ENCODE measurements at places on chromosomes 7 and 10.

DNA sequence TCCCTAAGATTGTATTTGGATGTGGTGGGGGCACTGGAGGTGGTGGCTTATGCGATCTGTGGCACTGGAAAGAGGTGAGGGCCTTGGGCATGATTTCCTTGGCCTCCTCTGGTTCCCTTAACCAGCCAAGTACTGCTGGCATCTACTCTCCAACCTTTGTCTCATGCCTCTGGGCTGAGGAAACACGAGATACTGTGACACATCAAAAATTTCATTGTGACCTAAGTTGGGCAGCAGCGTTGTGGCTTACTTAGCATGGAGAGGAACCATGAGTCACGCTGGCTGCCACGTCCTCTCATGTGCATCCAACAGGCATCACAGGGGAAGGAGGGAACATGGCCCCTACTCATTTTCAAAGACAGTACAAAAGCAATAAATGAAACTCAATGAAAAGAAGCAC is 29.7 kb upstream of the GSDME start:
- DNase-seq, result no peak

DNA sequence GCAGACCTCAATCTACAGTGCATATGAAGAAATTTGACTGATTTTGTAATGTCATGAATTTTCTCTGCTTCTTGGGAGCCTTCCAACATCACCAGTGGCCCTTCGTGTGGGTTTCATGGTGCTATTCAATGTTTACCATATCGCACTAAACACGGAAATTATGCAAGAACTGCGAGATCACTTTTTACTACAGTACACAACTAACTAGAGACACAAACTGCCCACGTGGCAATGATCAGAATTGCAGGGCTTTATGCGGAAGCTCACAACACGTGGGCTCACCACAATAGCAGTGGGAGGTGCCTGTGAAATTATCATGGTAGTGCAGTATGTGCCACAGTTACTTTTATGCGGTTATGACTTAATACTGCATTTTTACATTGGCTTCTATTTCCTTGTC is 449.7 kb upstream of the KLF6 start:
- no peak for DNase-seq

DNA sequence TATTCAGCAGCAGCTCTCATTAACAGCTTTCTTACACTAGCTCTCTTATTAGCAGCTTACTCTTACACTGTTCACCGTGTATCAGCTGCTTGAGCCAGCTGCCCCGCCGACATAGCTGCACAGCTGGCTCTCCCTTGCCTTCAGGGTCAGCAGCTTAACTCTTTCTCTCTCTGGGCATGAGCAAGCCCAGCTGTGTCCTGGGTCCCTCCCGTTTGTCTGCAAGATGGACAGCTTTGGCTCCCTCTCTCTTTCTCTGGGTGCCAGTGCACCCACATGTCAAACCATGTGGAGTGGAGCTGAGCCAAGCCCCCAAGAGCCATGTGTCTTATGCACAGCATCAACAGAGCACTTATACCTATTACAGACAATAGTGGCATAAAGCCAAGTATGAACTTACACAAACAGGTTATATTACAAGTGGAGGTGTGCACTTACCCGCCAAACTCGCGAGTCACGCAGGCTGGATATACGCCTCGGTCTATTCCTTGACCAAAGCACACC is 35.7 kb upstream of the MTPAP start:
- DNase-seq, result no peak

GRCh38 chr10:28087661-28088351 is 88.9 kb upstream of the ODAD2 start:
- no peak for DNase-seq

DNA sequence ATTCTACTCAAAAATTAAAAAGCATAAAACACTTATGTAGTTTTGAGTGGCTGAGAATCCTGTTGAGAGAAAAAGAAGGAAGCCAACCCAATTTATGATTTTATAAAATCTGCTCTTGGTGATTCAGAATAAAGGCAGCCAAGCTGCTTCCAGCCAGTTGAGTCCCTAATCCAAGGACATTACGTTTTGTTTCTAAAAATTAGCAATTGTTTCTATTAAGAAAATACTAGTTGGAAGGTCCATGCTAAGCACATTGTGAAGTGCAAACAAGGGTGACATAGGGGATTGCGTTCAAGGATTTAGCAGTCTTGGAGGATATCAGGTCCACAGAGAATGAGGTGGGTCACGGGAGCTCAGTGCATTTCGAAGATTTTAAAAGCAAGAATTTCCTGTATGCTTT is 987.7 kb downstream of the TYW1 start:
- DNase-seq, result no peak

DNA sequence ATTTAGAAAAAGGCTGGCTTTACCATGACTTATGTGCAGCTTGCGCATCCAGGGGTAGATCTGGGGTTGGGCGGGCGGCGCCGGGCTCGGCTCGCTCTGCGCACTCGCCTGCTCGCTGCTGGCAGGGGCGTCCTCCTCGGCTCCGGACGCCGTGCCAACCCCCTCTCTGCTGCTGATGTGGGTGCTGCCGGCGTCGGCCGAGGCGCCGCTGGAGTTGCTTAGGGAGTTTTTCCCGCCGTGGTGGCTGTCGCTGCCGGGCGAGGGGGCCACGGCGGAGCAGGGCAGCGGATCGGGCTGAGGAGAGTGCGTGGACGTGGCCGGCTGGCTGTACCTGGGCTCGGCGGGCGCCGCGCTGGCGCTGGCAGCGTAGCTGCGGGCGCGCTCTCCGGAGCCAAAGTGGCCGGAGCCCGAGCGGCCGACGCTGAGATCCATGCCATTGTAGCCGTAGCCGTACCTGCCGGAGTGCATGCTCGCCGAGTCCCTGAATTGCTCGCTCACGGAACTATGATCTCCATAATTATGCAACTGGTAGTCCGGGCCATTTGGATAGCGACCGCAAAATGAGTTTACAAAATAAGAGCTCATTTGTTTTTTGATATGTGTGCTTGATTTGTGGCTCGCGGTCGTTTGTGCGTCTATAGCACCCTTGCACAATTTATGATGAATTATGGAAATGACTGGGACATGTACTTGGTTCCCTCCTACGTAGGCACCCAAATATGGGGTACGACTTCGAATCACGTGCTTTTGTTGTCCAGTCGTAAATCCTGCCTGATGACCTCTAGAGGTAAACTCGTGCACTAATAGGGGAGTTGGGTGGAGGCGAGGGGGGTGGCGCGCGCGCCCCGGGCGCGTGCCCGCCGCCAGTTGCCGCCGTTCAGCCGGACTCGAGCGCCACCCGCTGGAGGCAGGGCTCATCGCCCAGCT is at the start of gene HOXA5:
Gene HOXA5, minus strand, starts transcription at position 659 of the 927 bp plus-strand sequence. Its CDS starts 74 bp downstream, at position 585.
- DNase-seq, result peak; percentile 62

- no peak for DNase-seq
Measured at GRCh38 chr7:16455591-16455990, 9.9 kb downstream of the SOSTDC1 start.

GRCh38 chr7:751826-752225 is 24.7 kb upstream of the PRKAR1B start:
- no peak for DNase-seq

DNA sequence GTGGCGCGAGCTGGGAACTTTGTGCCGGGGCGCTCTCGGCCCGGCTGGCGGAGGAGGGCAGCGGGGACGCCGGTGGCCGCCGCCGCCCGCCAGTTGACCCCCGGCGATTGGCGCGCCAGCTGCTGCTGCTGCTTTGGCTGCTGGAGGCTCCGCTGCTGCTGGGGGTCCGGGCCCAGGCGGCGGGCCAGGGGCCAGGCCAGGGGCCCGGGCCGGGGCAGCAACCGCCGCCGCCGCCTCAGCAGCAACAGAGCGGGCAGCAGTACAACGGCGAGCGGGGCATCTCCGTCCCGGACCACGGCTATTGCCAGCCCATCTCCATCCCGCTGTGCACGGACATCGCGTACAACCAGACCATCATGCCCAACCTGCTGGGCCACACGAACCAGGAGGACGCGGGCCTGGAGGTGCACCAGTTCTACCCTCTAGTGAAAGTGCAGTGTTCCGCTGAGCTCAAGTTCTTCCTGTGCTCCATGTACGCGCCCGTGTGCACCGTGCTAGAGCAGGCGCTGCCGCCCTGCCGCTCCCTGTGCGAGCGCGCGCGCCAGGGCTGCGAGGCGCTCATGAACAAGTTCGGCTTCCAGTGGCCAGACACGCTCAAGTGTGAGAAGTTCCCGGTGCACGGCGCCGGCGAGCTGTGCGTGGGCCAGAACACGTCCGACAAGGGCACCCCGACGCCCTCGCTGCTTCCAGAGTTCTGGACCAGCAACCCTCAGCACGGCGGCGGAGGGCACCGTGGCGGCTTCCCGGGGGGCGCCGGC is 870 bp downstream of the FZD1 start:
- DNase-seq, result no peak

DNA sequence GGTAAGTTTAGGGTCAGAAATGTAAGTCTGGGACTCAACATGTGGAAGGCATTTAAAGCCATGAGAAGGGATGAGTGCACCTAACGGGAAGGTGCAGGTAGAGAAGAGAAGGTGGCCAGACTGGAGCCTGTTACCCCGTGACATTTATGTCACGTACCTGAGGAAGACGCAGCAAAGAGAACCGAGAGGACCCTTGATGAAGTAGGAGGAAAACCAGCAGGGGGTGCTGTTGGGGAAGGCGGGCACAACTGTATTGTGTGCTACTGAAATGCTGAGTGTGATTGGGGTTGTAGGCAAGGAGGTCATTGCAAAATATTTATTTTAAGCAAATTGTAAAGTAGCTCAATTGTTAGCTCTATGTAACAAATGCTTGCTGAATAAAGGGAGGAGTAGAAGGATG is 338.2 kb upstream of the PRKCQ start:
- no peak for DNase-seq

- DNase-seq, result no peak
Measured at GRCh38 chr7:131322061-131322460, 5.6 kb upstream of the MKLN1 start.

GRCh38 chr7:88090671-88091070 is 129.2 kb downstream of the SRI start:
- DNase-seq, result no peak

DNA sequence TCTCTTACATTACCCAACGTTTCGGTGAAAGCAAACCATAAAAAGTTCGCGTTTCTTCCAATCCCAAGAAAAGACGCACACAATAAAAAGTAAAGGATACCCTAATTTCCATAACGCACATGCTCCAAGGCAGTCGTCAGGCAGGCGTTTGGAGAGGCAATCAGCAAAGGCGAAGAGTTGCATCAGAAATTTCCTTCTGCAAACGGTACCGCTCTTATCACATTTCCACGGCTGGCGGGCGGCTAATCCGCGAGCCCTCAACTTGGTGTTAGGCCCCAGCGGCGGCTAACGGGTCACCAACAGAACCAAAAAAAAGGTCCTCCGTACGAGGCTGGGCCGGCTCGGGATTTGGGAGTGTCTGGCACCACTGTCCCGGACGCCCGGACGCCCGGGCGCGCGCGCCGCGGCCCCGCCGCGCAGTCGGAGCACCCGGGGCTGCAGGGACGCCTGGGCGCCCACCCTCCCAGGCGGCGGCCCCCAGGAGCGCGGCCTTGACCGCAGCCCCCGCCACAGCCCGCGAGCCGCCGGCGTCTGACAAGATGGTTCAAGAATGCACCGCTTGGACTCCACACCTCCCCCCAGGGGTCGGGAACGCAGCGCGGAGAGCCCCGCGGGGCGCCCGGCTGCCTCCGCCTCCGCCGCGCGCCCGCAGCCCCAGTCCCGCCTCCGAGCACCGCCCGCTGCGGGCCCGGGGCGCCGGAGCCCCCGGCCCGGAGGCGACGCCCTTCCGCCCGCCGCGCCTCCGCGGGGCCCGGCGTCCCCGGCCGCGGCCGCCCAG is 9.8 kb upstream of the GRB10 start:
- no peak for DNase-seq

DNA sequence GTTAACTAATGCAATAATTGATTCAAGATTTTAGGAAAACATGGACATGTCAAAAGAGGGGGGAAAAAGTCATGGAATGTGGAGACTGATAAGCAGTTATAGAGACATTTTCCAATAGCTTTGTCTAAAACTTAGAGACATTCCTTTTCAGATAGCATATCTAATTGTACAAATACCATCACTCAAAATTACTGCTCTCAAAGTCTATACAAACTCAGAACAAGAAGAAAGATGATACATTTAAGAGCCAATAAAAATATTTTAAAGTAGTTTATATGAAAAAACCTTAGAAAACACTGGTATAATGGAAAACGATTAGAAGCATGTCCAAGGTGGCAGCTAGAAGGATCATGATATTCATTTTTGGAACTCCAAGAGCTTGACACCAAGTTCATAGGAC is 146.5 kb downstream of the DOCK4 start:
- no peak for DNase-seq

DNA sequence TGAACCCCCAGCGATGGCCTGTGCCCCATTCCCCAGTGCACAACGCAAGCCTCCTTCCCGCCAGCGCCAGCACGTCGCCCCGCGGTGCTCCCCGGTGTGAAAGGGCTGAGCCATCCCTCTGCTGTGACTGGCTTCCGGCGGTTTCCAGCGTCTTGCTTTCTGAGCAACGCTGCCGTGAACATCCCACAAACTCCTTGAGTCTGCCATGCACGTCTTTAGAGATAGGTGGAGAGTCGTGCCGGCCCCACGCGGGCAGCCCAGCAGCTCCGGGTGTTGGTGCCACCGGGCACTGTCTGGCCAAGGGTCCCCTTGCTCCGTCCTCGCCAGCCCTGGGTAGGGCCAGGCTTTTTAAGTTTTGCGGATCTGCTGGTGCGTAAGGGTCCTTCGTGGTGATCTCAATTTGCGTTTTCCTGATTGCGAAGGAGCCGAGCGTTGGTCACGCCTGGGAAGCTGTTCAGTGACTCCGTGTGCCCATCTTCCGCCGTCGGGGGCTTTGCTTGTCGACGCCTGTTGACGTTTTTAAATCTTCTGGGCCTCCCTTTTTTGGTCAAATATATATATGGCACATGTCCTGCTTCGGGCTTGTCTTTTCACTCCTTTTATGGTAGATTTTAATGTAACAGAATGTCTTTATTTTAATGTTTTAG is 70.6 kb downstream of the FOXL3 start:
- no peak for DNase-seq

DNA sequence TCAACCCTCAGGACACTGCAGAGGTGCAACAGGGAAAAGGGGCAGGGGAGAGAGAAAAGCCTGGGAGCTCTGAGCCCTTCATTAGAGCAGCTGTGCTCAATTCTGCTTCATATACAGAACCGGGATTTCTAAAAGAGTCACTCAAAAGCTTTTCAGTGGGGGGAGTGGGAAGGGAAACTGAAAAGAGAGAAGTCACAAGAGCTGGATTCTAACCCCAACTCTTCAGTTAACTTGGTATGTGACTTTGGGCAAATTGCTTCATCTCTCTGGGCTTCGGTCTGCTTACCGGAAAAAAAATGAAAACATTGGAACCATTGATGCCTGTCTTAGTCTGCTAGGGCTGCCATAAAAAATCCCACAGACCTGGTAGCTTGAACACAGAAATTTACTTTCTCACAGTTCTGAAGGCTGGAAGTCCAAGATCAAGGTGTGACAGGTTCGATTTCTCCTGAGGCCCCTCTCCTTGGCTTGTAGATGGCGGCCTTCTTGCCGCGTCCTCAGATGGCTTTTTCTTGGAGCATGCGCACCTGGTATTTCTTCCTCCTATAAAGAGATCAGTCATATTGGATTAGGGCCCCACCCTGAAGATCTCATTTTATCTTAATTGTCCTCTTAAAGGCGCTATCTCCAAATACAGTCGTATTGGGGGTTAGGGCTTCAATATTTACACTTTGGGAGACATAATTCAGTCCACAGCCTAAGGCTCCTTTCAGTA is 118.3 kb upstream of the KMT2E start:
- no peak for DNase-seq

Data from NCI-H1417 treated with DMSO at 0.1 percent for 48 hours (cell line).